ENCODE measurements at places on chromosomes 1 and 21.

DNA sequence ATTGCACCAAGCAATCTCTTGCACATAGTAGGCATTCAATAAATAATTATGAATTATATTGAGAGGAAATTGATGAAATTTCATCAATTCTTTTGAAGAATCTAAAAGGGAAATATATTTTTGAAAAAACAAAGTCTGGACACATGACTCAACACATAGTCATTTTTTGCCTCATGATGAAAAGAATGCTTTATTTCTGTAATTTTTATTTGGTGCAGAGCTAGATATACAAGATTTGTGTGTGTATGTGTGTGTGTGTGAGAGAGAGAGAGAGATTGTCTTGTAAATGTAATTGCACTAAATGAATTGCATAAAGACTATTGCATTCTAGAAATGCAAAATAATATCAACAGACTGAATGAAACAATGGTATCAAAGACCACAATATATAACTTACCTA lies 206.2 kb upstream of the C1orf87 start:
- no peak for DNase-seq

DNA sequence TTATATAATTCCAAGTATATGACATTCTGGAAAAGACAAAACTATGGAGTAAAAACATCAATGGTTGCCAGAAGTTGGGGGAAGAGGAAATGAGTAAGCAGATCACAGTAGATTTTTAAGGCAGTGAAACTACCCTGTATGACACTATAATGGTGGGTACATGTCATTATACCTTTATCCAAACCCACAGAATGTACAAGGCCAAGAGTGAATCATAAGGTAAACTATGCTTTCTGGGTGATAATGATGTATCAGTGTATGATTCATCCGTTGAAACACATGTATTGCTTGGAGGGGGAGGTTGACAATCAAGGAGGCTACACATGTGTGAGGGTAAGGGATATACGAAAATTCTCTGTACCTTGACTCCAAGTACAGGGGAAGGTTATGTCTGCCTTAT lies 862.7 kb downstream of the PLA2G4A start:
- DNase-seq, result no peak

DNA sequence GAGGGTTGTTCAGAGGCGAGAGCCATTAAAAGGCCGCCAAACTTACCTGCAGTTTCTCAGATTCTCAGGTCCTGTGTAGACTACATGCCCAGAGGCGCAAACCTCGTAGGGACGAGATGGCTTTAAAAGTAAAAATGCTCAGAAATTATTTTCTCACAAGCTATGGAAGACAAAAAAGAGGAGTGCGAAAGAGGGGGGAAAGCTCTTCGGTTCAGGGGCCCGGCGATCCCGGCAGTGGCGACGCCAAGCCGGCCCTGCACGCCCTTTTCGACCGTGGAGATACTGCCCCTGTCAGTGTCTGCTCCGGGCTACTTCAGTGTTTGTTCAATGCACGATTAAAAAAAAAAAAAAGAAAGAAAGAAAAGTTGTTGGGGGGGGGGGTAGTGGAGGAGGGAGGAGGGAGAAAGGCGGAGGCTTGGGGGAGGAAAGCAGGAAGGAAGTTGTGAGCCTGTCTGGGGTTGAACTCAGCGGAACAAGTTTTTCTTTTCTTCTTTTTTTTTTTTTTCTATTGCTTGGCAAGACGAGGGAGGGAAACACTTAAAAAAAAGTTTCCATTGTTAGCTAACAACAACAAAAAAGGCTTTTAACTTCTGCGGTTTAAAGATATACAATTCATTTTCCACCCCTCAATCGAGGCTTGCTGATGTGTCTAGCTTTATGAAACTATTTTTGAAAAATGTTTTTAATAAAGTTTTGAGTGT lies at the start of gene ITPKB:
Gene ITPKB, minus strand, starts transcription at position 288 of the 701 bp plus-strand sequence. CDS start 1,824 bp downstream, outside the sequence.
- DNase-seq, result peak; percentile 90

- DNase-seq, result peak; percentile 67
Measured at GRCh38 chr1:182430263-182431068, 19.5 kb upstream of the RGSL1 start.

DNA sequence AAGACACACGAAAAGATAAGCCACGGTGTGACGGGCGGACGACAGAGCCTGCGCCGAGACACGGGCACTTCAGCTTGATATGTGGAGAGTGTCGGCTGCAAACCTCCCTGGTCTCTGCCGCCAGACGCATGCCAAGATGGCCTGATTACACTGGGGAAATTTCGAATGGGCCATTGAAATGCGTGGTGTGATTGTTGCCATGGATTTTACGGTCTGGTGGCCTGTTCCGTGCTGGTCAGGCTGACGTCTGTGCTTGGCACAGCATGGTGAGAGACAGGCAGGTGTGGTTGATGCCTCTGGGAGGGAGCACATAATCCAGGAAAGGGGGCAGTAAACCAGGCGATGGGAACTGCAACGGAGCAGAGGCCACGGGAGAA lies 105.6 kb upstream of the TMPRSS2 start:
- DNase-seq, result no peak

GRCh38 chr1:97538113-97538512 lies 382.7 kb downstream of the DPYD start:
- DNase-seq, result no peak

DNA sequence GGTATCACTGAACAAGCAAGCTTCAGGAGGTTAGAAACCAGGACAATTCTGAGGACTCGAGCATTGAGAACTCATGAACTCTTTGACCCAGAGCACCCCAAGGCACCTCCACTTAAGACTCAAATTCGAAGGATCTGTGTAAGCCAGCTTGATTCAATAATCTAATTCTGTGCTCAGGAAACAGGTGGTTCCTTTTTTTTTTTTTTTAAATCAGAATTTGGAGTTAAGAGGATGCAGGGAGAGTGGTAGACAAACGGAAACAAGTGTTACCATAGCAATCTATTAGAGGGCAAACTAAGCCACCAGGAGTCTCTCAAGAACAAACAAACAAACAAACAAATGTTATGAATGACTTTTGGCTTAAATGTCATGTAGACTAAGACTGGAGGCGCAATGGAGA lies 53.8 kb upstream of the DPH5 start:
- DNase-seq, result no peak

DNA sequence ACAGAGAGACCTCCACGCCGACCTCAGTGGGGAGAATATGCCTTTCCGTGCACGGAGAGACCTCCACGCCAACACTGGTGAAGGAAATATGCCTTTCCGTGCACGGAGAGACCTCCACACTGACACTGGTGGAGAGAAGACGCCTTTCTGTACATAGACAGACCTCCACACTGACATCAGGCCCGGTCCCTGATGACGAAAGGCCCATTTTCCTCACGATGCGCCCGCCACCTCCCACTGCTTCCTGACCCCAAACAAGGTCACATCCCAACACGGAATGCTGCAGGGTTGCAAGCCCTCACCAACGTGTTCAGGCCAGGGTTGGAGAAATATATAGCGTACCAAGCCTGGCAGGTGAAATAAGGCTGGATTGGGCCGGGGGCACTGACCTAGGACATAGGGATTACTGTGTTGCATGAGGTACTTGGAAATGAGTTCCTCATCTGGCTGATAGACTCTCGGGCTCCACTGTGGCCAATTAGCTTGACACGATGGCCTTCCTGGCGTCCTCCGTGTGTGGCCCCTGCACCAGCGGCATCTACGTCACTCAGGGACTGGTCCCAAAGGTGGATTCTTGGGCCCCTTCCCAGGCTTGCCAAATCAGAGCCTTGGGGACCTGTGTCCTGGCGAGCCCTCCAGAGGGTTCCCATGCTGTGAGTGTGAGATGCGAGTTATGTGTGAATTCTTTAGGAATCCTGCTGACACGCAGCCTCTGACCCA lies 16.5 kb upstream of the SUMO3 start:
- no peak for DNase-seq

DNA sequence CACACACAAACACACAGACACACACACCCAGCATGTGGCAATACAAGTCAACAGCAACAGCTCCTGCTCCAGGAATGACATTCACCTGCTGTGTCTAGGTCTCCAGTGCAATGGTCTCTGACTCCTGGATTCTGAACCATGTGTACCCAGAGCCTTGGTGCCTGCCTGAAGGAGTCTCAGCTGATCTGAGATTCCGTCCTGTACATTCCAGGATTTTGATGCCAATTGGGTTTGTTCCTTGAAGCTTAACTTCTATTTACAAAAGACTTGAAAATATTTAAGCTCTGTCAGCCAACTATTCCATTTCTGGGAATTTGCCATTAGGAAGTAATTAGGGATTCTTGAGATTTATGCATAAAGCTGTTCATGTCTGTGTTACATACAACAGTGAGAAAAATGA lies 85.4 kb upstream of the LRRC8D start:
- DNase-seq, result no peak

DNA sequence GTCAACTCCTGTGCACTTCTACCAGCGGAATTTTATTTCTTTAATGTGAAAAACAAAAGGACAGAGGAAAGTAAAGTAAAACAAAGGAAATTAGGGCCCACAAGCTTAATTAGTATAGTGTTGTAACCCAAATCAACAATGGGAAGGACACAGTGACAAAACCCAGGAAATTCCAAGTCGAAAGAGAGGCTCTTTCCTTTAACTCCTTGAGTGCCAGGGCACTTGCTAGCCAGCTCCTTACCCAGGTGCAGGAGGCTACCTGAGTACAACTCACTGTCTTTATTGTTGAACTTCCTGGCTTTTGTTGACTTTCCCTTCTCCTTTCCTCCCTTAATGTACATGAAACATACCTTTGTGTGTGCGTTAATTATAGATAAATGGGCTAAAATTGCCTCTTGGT lies 55.0 kb downstream of the PEX14 start:
- no peak for DNase-seq

DNA sequence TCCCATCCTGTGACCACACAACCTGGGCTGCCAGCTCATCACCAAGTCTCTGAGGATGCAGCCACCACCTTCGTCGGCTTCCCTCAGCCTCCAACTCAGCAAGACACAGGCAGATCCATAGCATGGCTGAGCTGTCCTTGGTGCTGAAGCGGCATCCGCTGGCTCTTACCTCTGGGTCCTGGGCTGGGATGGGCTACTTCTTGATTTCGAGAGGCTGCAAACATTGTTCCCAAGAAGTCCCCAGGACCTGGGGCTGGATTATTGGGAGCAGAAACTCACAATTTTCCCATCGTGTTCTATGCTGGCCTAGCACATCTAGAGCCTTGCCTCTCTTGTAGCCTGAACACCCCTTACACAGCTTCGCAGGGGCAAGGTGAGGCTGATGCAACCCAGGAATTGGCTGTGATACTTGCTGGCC lies 24.9 kb upstream of the C1QA start:
- no peak for DNase-seq

- peak; percentile 15 for DNase-seq
Measured at GRCh38 chr1:27391511-27392095, 819 bp upstream of the GPR3 start.

DNA sequence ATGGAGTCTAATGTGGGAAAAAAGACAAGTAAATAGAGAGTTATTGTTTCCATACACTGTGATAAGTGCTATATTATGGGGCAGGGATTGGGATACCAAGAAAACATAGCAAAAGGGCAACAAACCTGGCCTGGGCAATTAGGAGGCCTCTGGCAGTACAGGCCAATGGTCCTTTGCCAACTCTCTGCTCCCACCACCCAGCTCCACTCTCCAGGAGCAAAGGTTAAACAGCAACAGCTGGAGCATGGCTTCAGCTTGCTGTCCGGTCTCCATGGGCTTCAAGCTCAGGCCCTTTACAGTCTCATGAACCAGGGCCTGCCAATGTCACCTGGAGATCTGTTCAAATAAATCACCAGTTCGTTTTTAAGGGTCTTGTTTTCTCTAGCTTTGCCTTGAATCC lies 37.2 kb upstream of the ARHGAP29 start:
- DNase-seq, result no peak

DNA sequence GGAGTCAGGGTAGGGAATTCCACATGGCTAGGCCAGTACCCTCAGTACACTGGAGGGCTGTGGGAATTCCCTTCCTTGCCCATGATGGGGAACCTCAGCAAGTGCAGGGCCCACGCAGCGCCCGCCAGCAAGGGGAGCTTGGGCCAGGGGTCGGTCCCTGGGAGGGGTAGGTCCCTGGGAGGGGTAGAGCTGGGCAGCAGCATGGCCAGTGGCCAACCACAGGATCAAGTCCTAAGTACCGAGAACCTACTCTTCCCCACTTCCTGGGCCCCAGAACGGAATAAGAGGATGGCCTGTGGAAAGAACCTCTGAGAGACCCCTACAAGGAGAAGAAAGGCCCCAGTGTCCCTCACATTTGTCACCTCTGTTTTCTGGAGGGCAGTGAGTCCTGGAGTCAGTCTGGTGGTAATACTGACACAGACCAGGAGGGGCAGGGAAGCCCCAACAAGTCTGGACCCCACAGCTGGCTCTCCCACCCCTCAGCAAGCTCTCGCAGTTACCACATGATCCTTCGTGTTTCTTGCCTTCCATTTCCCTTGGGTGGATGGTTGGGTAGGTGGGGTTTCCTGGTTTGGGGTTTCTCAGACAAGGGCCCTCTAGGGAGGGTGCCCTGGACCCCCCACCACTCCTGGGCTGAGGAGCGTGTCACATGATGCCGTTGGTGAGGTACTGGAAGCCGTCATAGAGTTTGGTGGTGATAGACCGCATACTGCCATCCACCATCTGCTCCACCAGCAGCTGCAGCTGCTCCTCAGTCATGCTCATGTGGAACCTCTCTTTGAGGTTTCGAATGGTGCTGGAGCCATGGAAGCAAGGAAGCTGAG lies 10.3 kb downstream of the ZNF687 start:
- DNase-seq, result no peak

GRCh38 chr21:14748662-14749061 lies 202.5 kb upstream of the SAMSN1 start:
- no peak for DNase-seq

DNA sequence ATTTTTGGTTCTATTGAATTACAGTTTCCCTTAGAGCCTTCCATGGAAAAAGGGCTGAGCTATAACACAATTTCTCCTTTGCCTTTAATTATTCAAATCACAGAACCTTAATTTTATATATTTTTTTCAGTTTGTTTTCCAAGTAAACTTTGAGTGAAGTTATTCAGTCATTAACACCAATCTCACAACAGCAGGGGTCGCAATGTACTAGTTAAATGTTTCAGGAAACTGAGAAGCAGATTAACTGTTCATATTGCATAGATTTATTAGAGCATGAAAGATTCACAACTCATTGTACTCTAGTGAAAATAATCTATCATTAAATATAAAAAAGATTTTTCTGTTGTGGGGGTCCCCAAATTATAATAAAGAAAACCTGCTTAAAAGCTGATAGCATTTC lies 64.1 kb downstream of the KIFAP3 start:
- peak; percentile 13 for DNase-seq

DNA sequence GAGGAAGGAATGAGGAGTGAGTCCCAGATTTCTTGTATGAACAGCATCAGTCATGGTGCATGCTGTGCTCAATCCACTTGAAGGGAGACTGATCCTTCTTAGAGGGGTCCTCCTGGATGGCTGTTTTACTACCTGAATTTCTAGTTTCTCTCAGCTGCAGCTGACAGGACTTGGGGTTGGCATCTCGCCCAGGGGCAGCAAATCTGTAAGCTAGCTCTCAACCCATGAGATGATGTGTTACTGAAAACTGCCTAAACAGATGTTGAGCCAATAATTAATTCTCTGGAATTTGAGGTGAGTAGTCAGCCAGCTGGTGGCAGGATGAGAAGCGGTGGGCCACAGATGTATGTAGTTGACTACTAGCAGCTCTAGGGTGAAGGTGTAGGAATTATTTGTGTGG lies 19.6 kb downstream of the BACH1 start:
- no peak for DNase-seq

All from CD4-positive, alpha-beta T cell treated with Interleukin-4 for 4 hours (primary cell).